ENCODE measurements at places on chromosomes 12 and 14. TPM values are rescaled to one million over a fixed set of nuclear protein-coding genes. Genes with fewer than 3 reads are reported as not detected.

DAO gene
- total RNA-seq: not detected

GRIP1 gene
- total RNA-seq: 3.6 TPM

KCNJ8 gene
- 1.8 TPM for total RNA-seq

FOXN3 gene
- total RNA-seq: 18.1 TPM

AHNAK2 gene
- total RNA-seq: 52.9 TPM

RNASE3 gene
- total RNA-seq: not detected

GDF3 gene
- not detected for total RNA-seq

HOXC13 gene
- total RNA-seq: not detected

BDKRB2 gene
- total RNA-seq: 33.3 TPM

FOXM1 gene
- total RNA-seq: 1.2 TPM

SLC17A8 gene
- not detected for total RNA-seq

PTCSC3 gene
- total RNA-seq: not detected

PROX2 gene
- total RNA-seq: not detected

NUP107 gene
- total RNA-seq: 71.8 TPM

IRAK3 gene
- 11.6 TPM for total RNA-seq

CAPZA3 gene
- not detected for total RNA-seq

RAD52 gene
- total RNA-seq: 19.7 TPM

GLIPR1L1 gene
- total RNA-seq: not detected

HCFC2 gene
- total RNA-seq: 30.3 TPM

LPAR5 gene
- not detected for total RNA-seq

YEATS4 gene
- 11.5 TPM for total RNA-seq

ATP23 gene
- 7.9 TPM for total RNA-seq

GALNT16 gene
- total RNA-seq: 2.1 TPM

PLEK2 gene
- total RNA-seq: 8.9 TPM

TRPV4 gene
- total RNA-seq: 0.32 TPM

GAS2L3 gene
- total RNA-seq: 18.4 TPM

OTUB2 gene
- 2.6 TPM for total RNA-seq

PITPNM2 gene
- 7.5 TPM for total RNA-seq

IL31 gene
- total RNA-seq: not detected

TEX52 gene
- not detected for total RNA-seq

PRKD1 gene
- total RNA-seq: 19.6 TPM

CLEC2B gene
- total RNA-seq: under 0.01 TPM

GUCY2C gene
- not detected for total RNA-seq

ACSS3 gene
- 8.9 TPM for total RNA-seq

FKBP3 gene
- 26.7 TPM for total RNA-seq

CCDC88C gene
- 0.59 TPM for total RNA-seq

PPP1R36 gene
- 1.8 TPM for total RNA-seq

RND1 gene
- 0.59 TPM for total RNA-seq

APOF gene
- total RNA-seq: not detected
